ENCODE measurements at places on chromosomes 2 and 18.

GRCh38 chr2:109017017-109017416 is 28.0 kb upstream of the EDAR start:
- no peak for DNase-seq

GRCh38 chr2:45345331-45346234 is 265.5 kb downstream of the SRBD1 start:
- no peak for DNase-seq

GRCh38 chr18:32208023-32208422 is 18.2 kb downstream of the MEP1B start:
- no peak for DNase-seq

- DNase-seq, result no peak
Measured at GRCh38 chr2:136919682-136920081, 154.3 kb downstream of the THSD7B start.

GRCh38 chr18:69958422-69958821 is 10.7 kb upstream of the CD226 start:
- DNase-seq, result no peak

DNA sequence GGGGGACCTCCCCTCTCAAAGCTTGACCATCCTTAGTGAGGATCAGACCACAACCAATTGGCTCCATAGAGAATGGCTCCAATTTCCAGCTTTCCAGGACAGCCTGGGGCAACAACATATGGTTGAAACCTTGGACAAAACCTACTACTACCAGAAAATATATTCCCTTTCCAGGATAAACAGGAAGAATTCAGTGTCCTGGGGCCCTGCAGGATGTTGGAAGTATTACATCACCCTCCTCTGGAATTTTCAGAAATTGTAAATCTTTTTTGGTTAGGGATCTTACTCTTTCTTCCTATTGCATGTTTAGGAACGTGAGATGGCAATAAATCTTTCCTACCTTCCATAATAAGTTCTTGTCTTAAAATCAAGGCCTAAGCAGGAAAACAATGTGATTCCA is 158.9 kb upstream of the MEIS1 start:
- no peak for DNase-seq

DNA sequence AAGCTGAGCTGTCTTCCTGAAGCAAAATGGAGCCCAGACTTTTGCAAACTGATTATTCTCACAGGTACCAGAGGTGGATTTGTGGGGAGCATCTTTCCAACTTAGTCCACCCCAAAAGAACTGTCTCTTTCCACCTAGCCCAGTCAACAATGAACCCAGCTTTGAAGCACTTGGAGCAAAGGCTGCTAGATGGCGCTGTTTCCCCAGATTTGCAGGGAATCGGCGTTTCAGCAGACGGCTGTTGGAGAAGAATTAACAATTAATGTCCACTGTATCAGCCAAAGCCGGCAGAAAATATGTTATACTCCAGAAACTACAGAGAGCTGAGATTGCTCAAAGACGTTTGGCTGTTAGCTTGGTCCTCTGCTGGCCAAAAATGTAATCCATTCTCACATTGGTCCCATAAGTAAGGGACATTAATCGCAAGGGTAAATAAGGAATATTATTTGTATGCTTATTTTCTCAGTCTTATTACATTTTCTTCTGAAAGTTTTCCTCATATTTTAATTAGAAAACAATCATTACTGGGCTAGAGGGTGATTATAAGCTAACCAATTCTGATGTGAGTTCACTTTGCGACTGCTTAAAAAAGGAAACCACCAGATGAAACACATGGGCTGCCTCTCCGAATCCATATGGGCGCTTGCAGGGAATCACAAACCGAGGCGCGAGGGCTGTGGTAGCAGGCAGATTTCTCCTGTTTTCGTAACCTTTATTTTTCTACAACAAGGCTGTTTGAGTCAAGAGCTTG is 423.8 kb upstream of the MEX3C start:
- no peak for DNase-seq

- DNase-seq, result no peak
Measured at GRCh38 chr18:5475267-5475666, 68.5 kb downstream of the EPB41L3 start.

- no peak for DNase-seq
Measured at GRCh38 chr2:127623388-127624319, 22.3 kb upstream of the GPR17 start.

DNA sequence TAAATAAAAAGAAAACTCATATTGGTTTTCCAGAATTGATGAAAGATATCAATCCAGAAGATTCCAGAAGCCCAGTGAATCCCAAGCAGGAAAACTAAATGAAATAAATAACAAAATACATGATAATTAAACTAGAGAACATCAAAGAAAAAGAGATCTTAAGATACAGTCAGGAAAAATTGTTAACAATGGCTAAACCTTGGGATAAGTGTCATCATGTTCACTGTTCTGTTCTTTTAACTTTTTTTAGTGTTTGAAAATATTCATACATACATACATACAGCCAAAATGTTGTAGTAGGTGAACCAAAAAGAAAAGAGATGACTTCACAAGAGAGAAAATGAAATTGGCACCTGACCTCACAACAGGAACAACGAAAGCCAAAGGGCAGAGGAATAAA is 72.2 kb upstream of the MYCN start:
- DNase-seq, result no peak

- DNase-seq, result no peak
Measured at GRCh38 chr2:48699348-48699930, 56.1 kb downstream of the LHCGR start.

- no peak for DNase-seq
Measured at GRCh38 chr2:154032220-154032619, 160.5 kb downstream of the GALNT13 start.

DNA sequence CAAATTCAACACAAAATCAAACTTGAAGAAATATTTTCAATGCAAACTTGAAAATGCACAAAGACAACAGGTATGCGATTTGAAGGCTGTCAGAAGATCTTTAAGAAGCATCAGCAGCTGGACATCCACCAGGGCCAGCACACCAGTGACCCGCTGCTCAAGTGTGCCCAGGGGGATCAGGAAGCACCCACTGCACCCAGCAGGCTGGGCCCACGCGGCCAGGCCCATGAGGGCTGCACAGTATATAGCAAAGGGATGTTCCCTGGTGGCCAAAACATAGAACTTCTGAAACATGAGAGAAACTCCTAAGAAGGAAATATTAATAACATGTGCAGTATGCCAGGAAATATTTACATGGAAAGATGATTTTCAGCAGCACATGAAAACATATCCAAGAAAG is 25.0 kb downstream of the WDFY1 start:
- DNase-seq, result no peak

DNA sequence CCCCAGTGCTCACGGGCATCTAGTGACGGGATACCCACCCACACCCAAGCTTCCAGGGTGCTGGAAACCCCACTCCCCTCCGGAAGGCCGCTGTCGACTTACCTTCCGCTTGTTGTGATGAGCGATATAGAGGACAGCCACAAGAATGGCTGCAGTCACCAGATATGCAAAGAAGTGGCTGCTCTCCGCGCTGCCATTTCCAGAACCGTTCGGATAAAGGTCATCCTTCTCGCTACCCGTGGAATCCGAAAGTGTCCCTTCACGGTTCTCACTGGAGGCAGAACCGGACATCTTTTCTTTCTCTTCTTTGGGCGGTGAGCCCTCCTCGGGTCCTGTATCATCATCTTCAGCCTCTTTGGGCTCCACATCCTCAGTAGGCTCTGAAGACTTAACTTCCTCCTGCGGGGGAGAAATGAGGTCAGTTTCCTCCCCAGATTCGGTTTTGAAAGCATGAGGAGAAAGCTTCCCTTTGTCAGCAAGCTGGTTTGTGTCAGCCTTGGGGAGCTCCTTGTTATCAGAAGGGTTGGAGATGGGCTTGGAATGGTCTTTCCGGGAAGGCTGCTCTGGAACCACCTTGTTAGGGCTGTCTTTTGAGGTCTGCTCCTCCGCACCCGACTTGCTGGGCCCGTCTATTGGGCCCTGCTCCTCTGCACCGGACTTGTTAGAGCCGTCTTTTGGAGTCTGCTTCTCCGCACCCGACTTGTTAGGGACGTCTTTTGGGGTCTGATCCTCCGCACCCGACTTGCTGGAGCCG is 1.2 kb downstream of the TGOLN2 start:
- no peak for DNase-seq

DNA sequence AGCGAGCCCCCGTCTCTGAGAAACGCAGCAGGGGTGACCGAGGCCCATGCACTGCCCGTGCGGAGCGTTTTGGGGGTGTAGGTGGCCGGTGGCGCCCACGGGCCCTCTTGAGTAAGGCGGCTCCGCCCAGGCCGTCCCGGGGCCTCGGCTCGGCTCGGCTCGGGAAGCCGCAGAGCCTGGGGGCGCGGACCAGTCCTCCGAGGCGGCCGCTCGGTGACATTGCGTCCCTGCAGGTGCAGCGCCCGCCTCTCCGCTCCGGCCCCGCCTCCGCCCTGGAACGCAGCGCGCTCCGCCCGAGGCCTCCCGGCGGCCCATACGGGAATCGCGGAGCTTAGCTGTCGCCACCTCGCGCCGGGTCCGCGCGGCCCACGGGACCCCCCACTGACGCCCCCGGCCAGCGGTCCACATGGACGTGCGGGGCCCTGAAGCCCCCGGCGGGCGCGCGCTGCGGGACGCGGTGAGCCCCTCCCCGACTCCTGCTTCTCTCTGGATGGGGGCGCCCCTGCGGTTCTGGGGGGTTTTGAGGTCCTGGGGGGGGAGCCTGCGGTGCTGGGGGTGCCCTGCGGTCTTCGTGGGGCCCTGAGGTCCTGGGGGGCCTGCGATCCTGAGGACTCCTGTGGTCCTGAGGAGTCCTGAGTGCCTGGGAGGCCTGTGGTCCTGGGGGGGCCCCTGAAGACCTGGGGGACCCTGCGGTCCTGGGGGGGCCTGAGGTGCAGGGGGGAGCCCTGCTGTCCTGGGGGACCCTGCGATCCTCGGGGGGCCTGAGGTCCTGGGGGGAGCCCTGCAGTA is at the start of gene HSBP1L1:
Gene HSBP1L1, plus strand, starts transcription at position 314 of the 789 bp plus-strand sequence. Its CDS starts 93 bp downstream, at position 407.
- no peak for DNase-seq

DNA sequence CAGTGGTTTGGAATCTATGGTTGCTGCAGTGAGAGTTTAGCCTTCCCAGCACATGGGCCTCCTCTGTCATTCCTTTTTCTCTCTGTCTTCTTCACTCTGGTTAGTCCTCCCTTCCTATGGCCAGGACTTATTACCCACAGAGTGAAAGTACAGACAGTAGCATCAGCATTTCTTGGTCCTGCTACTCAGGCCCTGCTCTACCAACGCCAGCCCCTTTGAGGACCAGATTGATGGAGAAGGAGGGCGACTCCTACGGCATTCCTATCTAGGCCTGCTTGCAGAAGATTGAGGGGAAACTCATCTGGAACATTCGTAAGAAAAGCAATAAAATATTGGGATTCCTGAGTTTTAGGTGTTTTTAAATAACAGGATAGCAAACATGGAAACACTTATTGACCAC is 43.5 kb downstream of the BMP10 start:
- DNase-seq, result no peak

GRCh38 chr2:37621199-37621598 is 50.2 kb downstream of the CDC42EP3 start:
- no peak for DNase-seq

DNA sequence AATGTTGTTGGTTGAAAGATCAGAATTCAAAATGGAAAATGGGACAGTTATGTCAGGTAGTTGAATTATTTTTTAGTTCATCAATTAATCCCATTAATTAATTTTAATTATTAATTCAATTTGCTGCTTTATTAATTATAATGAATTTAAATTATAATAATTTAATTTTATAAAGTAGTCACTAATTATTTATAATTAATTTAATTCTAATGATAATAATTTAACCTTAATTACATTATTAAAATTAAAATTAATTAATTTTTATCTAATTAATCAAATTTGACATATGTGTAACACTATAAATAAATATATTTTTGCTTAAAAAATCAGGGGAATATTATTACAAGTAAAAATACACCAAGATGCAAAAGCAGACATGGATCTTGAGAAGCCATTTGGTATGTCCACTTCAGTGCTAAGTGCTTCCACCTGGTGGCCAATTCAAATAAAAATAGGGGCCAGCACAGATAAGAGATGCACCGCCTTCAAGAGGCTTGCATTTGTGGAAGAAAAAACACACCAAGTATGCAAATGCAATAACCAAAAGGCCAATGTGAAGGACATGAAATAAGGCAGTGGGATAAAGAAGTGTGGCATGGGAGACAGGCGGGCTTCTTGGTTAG is 73.2 kb downstream of the MBP start:
- DNase-seq, result no peak

DNA sequence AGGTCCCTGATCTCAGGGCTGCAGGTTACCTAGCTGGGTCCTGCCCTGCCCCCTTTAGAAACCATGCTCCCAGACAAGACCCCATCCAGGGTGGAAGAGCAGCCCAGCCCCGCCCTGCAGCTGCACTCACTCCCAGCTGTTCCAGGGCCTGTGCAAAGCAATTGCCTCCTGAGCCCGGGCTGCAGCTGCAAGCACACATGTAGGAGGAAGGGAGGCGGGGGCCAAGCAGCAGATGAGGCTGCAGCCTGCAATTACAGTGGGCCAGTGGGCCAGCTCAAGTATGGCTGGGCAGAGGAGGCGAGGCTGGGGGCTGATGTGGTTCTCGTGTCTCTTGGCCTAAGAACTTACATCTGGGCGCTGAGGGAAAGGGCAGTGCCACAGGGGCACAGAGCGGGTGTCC is 65.4 kb upstream of the TUBA3E start:
- DNase-seq, result no peak

GRCh38 chr2:119252186-119253113 is 28.8 kb downstream of the STEAP3 start:
- peak; percentile 95 for DNase-seq

DNA sequence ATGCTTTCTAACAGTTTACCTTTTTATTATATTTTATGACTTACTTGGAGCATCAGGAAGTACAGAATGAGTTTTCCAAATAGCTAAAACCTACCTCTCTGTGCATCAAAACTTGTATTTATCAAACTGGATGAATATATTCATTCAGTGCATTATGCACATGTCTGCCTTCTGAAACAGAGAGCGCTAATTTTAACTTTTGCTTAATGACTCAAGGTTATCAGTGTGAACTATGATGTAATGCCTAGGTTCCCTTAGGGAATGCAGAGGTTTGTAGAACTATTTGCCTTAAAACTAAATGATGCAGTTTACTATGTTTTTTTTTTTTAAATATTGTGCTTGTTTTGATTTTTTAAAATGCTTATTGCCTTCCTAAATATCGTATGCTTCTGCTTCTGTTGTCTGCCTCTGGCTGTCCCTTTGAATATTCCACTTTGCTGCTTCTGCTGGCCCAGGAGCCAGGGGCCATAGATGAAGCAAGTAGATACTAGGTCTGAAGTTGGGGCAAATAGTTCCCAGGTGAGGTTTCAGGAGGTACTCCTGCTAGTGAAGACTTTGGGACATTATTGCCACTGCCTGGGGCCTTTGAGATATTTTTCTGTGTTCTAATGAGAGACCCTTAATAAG is 16.5 kb downstream of the TMEM178A start:
- no peak for DNase-seq

- DNase-seq, result no peak
Measured at GRCh38 chr2:75310876-75311275, 111.6 kb upstream of the TACR1 start.

DNA sequence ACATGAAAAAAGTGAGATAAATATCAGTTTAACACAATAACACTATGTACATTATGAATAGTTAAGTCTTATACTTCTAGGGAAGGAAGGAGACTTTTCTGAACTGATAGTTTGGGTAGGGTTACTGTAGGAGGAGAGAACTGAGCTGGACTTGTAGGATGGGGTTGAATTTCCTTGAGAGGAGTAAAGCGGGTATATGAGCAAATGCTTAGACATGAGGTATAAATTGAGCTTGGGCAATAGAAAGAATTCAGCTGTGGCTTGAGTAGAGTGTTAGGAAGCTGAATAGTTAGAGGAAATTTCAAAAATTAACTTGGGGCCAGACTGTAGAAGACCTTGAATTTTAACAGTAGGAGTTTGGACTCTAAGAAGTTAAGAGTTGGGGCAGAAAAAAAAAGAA is 45.1 kb downstream of the LCLAT1 start:
- no peak for DNase-seq

- DNase-seq, result no peak
Measured at GRCh38 chr2:178271094-178271493, 76.8 kb downstream of the OSBPL6 start.

All from AG09309 (cell line).